ENCODE measurements at places on chromosomes 11 and 22.

DNA sequence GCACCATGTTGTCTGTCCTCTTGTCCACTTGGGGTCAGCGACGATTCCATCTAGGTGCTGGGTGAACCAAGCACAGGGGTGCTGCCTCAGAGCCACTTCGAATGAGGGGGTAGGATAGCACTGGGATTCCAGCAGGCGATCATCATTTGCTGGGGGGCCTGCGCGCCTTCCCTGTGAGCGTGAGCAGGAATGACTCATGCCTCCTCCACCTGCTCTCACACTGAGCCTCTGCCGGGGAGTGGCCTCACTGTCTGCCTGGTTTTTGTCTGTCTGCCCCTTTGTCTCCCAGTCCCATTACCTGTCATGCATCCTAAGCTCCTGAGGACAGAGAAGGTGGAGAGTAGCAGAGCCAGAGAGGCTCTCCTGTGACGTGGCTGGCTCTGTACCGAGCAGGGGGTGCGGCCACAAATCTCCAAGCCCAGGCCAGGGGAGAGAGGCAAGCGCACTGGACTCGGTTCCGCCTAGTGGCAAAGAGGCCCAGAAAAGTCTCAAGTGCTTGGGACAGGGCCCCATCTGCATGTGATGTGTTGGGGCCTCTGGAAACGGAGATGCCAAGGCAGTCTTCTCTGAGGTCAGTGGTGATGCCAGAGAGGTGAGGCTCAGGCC lies 30.8 kb downstream of the RSPH14 start:
- no peak for DNase-seq

- no peak for DNase-seq
Observed at GRCh38 chr22:46933040-46933930, 170.8 kb downstream of the TBC1D22A start.

DNA sequence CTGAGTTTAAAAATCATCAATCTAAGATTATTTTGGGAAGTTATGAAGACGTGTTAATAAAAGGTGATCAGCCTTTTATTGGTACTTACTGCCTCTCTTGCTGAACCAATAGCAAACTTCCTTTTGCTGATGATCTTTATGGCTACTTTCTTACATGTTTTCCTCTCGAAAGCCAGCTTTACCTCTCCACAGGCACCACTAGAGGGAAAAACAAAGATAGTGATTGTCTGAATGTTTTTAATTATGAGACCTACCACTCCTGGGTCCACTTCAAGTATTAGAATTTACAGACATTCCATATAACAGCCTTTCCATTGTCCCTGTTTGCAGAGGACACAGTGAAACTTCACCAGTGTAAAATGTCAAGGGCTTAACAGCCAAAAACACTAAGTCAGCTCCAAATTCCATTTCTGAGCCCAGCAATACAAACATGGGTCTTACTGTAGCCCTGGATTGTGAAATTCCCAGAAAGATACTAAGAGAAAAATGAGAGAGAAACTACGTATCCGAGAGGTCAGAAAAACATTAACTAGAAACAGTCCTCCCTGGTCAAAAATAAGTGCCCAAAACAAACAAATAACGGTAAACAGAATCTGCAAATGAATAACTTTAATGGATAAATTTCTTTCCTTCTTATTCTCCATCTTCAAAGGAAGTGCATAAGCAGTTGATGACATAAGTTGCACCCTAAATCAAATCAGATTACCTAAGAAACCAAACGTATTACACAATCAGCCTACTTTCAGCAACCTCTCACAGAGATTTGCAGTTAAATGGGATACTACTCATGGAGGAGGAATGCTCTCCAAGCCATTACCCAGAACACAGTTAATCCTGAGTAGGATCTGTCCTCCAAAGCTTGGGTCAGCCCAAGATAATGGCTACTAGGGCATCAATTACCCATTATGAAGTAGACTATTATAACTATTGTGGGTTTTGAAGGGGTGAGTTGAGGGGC lies 29.5 kb downstream of the CHEK2 start:
- DNase-seq: no peak

- no peak for DNase-seq
Observed at GRCh38 chr11:133228471-133229329, 303.6 kb downstream of the OPCML start.

- no peak for DNase-seq
Observed at GRCh38 chr22:48237466-48238283, 1475.2 kb downstream of the TBC1D22A start.

- no peak for DNase-seq
Observed at GRCh38 chr11:124870430-124870829, 5.2 kb downstream of the ROBO3 start.

GRCh38 chr11:130180491-130180890 lies 20.9 kb downstream of the ST14 start:
- no peak for DNase-seq

- DNase-seq: no peak
Observed at GRCh38 chr22:22767876-22768602, 119.6 kb upstream of the IGLL5 start.

GRCh38 chr11:73048446-73048845 lies 93.7 kb downstream of the FCHSD2 start:
- DNase-seq: no peak

- DNase-seq: no peak
Observed at GRCh38 chr11:60394666-60395380, 1.4 kb upstream of the MS4A14 start.

- DNase-seq: no peak
Observed at GRCh38 chr11:134423106-134423505, 11.1 kb upstream of the B3GAT1 start.

DNA sequence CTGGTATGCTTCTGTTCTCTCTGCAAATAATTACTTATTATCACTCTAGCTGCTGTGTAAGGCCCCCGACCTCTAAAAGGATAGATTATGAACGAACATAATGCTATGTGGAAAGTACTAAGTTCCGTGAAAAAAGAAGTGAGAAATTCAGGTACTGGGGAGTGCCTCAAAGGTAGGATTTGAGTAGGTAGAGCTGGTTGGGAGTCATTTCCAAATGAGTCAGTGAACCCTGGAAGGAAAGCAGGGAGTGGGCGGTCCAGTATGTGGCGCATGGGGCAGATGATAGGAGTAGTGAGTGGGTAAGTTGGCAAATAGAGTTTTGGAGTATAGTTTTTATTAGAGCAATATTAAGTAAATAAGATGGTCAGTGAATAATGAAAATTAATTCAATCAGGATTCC lies 2.4 kb downstream of the ZC3H12C start:
- DNase-seq: no peak

GRCh38 chr11:65120831-65121230 lies 1.1 kb downstream of the FAU start:
- DNase-seq: no peak

GRCh38 chr11:61442616-61443015 lies 12.7 kb downstream of the SDHAF2 start:
- no peak for DNase-seq

- no peak for DNase-seq
Observed at GRCh38 chr11:80346353-80347059, 905.7 kb upstream of the TENM4 start.

DNA sequence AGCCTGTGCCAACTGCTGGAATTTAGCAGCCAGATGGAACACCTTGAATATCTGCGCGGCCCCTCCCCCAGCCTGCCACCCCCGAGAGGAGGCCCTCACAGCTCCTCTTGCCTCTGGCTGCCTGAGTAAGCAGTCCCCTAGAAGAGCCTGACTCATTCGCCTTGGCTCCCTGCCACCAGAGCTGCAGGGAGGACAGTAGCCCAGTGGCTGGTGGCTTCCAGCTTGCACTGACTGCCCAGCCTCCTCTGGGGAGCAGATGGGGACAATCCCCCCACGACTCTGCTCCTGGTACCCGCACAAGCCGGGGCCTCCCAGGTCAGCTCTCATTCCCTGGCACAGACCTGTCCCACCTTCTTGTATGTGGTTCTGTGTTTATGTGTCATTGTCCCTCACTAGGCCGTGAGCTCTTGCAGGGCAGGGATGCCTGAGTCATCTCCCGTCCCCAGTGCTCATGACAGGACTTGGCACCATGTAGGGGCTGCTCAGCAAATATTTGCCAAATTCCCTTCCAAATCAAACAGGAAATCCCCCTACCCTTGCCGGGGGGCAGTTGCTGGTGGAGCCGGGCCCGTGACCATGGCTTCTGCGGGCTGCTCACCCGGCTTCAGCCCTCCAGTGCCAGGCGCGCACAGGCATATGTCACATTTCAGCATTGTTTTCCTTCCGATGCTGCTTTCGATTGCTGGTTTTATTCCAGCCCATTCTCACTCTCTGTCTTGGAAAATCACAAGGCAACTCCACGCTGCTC lies 43.6 kb downstream of the CACNG2 start:
- DNase-seq: peak; percentile 9

DNA sequence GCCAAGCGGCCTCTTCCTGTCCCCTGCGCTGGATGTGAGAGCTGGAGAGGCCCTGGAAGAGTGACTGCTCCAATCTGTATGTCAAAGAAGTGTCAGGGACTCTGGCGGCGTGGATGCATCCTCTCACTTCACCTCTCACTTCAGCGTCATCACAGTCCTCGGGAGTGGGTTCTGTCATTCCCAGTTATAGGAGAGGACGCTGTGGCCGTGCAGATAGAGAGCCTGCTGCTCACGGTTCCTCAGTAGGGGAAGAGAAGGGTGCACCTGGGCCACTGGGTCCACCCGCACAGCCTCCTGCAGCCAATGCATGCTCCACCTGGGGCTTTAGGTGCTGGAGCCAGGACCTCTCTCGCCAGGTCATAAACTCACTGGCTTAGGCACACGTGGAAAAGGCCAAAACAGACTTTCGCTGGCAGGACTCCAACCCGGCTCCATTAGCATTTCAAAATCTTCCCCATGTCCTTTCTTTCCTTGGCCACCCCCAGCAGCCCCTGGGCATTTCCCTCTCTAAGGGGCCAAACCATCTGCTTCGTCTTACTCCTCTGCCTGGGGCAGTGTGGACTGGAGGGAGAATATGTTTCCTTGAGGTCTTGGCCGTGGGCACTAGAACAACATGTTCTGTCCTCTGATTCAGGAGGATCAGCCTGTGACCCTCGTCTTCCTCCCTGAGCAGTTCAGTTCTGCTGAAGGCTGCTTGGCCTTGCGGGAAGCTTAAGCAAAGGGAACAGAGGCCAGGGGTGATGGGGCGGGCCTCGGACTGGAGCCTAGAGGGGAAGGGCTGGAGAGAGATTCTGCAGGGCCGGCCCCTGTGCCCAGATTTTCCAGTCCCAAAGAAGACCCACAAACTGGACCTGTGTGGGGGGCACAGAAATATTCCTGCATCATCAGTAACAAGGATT lies 57.8 kb downstream of the ST14 start:
- DNase-seq: no peak

DNA sequence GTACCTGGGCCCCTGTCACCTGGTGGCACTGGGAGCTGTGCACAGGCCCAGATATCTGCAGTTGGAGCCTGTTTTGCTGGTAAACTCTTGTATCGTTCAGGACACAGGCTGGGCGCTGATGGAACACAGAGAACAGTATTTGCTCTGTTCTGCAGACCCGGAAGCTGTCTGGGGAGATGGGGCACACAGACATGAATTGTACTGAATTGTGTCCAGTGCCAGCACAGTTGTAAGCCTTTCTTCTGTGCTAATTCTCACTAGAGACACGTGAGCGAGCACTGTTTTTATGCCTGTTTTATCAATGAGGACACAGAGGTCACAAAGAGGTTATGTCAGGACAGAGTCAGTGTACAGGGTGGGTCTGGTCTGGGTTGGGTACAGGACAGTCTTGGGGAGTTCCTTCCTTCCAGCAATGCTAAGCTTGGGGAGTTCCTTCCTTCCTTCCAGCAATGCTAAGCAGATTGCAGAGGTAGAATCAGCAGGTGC lies 24.4 kb upstream of the ACR start:
- DNase-seq: no peak

DNA sequence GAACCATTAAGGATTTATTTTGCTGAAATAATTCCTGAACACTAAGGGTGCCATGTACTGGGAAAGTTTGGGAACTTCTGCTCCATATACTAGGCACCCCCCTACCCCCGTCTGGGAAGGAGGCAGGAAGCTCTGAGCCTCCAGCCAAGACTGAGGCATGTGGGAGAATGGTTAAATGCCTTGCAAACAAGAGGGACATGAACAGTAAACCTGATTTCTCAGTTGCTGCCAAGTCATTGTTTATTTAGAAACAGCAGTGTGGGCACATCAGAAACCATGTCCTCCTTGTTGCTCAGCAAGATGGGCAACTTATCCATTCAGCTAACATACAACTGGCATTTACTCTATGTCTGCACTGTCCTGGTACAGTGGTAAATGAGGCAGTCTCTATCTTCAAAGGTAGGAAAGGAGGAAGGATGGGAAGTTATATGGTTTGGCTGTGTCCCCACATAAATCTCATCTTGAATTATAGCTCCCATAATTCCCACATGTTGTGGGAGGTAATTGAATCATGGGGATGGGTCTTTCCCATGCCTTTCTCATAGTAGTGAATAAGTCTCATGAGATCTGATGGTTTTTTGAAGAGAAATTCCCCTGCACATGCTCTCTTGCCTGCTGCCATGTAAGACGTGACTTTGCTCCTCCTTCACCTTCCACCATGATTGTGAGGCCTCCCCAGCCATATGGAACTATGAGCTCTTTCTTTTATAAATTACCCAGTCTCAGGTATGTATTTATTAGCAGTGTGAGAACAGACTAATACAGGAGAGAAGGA lies 459.1 kb downstream of the MIAT start:
- no peak for DNase-seq

- DNase-seq: no peak
Observed at GRCh38 chr11:5293028-5293427, 8.7 kb downstream of the OR51B4 start.

GRCh38 chr11:95253141-95253540 lies 22.1 kb upstream of the SESN3 start:
- DNase-seq: no peak

DNA sequence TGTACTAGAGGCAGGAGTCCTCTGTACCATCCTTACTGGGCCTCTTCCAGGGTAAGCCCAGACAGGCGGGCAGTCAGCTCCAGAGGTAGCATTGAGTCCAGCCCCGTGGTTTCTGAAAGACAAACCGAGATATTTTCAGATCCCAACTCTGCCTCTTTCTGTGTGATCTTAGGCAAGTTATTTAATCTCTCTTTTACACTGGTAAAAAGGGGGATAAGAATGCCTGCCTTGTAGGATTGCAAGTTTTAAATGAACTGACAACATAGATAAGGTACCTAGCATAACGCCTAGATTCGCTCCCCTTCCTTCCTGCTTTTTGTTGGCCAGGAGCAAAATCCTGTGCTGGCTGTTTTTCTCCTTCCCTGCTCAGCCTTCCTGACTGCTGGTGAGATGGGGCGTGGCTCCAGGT lies 56.4 kb upstream of the NNMT start:
- no peak for DNase-seq

DNA sequence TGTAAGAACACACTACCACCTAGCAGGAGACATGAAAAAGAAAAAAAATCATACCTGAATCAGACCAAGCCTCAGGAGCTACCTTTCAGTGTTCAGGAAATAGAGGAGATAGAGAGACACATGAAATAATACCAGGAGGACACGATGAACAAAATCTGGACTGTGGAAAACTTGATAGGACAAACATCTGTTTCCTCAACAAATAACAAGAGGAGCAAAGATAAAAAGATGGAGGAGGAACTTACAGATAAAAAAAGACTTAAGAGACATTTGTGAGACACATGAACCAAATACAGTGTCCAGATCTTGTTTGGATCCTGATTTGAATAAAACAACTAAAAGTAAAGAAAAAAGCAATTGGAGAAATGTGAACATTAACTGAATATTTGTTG lies 12.4 kb upstream of the KCNE3 start:
- no peak for DNase-seq

GRCh38 chr11:68565768-68566167 lies 105.2 kb downstream of the PPP6R3 start:
- no peak for DNase-seq
